ENCODE measurements at places on chromosomes 5 and 9. TPM values are rescaled to one million over a fixed set of nuclear protein-coding genes. Genes with fewer than 3 reads are reported as not detected.

GRCh38 chr9:82791692-82792091 lies 271.2 kb downstream of the RASEF start:
- no peak for DNase-seq

DNA sequence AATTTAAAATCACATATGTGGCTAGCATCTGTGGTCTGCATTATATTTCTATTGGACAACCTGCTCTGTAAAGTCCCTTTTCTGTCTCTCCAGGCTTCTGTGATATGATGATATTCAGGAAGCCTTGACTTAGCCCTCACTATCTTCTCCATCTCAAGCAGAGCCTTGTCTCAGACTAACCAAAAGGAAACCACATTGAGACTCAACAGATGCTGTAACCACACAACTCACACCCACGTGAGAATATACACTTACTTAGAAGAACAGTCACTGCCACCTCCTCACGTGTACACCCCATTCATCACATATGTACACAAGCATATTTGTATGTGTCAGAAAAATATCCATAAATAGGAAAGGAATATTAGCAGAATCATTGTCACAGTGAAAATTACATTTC lies 33.6 kb downstream of the HTR4 start:
- no peak for DNase-seq

- no peak for DNase-seq
Observed at GRCh38 chr5:146671561-146672295, 155.7 kb upstream of the GPR151 start.

GRCh38 chr9:93949694-93950449 lies 5.3 kb downstream of the BARX1 start:
- no peak for DNase-seq

DNA sequence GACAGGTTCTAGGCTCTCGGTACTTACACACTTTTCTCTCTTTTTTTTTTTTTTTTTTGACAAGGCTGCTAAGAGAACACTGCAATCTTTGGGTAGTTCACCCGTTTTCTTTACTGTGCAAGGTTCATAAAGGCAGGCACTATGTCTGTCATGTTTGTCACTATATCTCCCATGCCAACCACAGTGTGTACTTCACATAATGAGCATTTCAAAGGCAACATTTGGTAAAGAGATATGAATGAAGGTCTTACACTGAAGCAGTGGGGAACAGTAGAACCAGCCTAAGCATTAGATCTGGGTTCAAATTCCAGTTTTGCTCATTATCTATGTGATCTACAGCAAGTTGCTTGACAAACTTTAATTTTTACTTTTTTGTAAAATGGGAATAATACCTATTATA lies 1.5 kb upstream of the HMGCR start:
- no peak for DNase-seq

GRCh38 chr5:172156541-172156994 lies 31.5 kb downstream of the STK10 start:
- DNase-seq, result no peak

- DNase-seq, result no peak
Observed at GRCh38 chr9:85630676-85631075, 111.1 kb downstream of the AGTPBP1 start.

DNA sequence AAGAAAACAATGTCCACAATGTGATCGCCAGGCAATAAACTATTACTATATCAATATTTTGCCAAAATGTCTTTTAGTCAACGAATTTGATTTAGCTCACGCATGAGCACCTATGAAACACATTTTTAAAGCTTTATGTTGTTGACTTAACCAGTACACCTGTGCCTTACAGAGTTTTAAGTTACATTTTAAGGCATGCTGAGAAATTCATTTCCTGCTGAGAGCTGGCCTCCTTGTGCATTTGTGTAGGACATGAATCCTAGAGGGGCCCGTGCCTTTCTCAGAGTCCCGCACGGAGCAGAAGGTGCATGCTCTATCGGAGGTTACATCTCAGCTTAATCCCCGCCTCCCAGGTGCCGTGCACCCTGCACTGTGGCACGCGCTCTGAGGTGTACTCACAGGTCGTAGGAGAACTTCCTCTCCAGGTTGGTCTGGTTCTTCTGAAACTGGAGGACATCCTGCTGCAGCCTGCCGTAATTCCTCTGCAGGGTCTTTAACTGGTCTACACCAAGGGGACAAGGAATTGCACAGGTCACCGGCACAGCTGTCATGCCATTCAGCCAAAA lies 53.2 kb downstream of the GOLM1 start:
- DNase-seq, result no peak

ZFP37 gene
- 13.0 TPM for polyA plus RNA-seq

MYOT gene
- 1.5 TPM for polyA plus RNA-seq

LCN15 gene
- polyA plus RNA-seq, result not detected

All from renal cortex interstitium (tissue), 15 donors.